Mesothelial cell of epicardium (in vitro differentiated cells): ENCODE measurements at places on chromosomes 16 and 17.

DNA sequence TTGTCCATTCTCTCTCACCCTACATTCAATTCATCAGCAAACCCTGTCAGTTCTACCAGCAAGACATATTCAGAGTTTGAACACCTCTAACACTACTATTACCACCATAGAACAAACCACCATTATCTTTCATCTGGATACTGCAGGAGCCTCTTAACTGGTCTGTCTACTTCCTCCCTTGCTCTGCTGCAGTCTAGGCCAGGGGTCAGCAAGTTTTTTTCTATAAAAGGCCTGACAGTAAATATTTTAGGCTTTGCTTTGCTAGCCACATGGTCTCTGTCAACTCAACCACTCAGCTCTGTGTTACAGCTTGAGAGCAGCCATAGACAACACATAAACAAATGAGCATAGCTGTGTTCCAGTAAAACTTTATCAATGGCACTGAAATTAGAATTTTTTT is 13.8 kb downstream of the KCTD19 start:
- no peak for DNase-seq

DNA sequence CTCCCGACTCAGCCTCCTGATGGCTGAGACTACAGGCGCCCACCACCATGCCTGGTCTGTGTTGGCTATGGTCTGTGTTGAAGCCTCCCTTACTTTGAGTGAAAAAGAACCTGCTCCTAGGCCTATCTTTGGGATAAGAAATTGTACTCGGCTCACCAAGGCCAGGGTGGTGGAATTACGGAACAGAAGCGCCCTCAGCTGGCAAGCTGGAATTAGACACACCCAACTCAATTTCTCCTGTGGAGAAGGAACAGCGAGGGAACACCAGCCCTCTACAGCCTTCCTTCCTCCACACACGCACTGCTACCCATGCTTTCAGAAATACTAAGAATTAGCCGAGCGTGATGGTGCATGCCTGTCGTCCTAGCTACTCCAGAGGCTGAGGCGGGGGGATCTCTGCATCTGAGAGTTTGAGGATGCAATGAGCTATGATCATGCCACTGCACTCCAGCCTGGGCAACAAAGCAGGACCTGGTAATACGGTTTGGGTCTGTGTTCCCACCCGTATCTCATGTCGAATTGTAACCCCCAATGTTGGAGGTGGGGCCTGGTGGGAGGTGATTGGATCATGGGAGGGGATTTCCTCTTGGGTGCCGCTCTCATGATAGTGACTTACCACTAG is 40.1 kb upstream of the RBBP6 start:
- DNase-seq, result peak; percentile 43

GRCh38 chr16:54649876-54650275 is 280.8 kb upstream of the IRX5 start:
- no peak for DNase-seq

- DNase-seq, result no peak
These were observed 20.6 kb downstream of the VPS53 start for GRCh38 chr17:693791-694638.

- no peak for DNase-seq
These were observed 107.7 kb downstream of the SEC14L1 start for GRCh38 chr17:77248216-77249114.

DNA sequence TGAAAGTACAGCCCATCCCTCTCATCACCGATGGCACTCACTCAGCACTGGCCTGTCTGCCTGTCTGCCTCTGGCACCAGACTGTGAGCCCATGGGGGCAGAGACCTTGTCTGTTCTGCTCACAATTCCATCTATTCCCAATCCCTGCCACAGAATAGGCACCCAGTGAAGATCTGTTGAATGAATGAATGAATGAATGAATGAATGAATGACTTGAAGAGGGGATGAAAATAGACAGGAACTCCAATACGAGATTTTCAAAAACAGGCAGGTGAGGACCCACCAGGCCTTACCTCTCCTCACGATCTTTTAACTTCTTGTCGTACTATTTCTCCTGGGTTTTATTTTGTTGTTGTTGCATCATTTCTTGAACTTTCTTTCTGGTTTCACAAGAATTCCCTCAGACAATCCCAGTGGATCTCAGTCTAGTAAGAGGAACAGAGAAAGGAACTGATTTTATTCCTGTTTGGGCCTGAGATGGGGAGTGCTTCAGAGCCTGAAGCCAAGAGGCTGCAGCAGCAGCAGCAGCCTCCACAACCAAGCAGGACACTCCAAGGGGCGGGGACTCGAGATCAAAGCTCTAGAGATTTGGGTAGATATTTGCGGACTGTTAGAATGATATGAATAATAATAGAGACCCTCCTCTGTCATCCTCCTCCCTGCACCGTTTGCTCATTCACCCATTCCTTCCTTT is 17.7 kb downstream of the KRT9 start:
- DNase-seq, result no peak

GRCh38 chr16:65909310-65910050 is 457.0 kb upstream of the CDH5 start:
- DNase-seq, result no peak

- no peak for DNase-seq
These were observed 594.4 kb downstream of the TOX3 start for GRCh38 chr16:51952500-51952899.

- DNase-seq, result no peak
These were observed 7.4 kb downstream of the NDRG4 start for GRCh38 chr16:58507195-58507962.

- no peak for DNase-seq
These were observed 364.8 kb upstream of the RBFOX1 start for GRCh38 chr16:6967796-6968320.

DNA sequence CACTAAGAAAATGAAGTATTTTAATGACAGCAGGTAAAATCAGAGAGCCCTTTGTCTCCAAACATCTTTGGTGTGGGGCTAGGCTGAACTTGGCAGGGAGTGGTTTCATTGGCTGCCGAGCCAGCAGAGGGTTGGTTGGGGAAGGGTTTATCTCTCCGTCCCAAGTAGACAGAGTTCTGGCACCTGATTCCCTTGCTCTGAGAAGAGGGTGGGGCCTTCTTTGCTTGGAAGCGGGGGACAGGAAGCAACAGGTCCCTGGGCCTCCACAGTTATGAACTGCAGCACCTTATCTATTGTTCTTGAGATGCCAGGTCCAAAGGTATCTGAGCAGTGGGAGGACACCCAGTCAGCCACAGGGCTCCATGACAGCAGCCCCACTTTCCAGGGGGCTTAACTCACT is 12.3 kb upstream of the CDH1 start:
- no peak for DNase-seq

DNA sequence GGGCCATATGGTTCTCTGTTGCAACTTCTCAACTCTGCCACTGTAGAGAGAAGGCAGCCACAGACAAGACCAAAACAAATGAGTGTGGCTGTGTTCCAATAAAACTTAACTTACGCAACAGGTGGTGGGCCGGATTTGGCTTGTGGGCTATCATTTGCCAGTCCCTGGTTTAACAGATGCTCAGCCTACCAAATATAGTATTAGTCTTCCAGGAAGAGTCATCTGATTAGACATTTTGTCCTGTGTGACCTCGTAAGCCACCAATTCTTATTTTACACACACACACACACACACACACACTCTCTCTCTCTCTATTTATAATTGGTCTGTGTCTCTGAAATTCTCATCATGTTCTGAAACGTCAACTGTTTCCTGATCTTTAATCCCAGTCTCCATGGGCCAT is 245.9 kb downstream of the XYLT1 start:
- no peak for DNase-seq

DNA sequence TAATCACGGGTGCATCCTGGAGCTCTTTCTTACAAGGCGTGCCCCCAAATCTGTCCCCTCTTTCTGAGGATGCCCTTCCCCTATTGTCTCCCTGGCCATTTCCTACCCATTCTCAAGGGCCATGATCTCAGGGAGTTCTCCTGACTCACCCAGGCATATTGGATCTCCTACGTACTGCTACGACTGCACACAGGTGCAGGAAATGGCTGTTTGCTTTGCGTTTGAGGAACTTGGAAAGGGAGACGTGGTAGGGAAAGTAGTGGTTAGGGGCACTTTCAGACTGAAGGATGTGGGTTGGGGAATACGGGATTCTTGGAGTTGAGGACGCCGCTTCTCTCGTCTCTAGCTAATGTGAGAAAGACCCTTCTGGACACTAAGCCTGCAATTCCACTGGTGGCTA is 18.7 kb upstream of the MEOX1 start:
- no peak for DNase-seq

GRCh38 chr17:58187675-58188074 is 4.9 kb upstream of the EPX start:
- no peak for DNase-seq

DNA sequence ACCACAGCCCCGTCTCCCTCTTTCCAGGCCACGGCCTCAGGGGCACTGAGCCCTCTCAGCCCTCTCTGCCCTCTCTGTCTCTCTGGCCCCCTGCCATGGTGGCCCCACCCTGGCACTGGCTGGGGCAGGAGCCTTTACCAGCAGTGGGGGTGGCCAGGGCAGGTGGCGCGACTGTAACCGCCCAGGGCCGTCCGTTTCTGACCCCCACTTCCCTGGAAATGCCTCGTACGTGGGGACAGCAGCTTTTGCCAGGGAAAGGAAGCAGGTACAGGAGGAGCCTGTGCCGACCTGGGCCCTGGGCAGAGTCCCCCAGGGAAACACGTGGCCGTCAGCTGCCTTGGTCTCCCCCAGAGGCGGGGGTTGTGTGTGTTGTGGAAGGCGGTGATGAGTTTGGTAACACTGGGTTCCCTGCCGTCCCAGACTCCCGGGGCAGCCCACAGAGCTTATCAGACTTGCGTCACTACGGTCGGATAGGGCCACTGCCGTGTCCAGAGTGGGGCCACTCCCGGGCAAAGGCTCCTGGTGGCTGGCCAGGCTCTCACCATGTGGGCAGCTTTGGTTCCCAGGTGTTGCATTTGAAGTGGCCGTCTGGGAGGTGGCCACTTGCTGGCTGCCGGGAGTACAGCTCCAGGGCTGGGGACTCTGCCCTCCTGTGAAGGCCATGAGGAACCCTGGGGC is 249.3 kb upstream of the CIBAR2 start:
- DNase-seq, result no peak

- DNase-seq, result no peak
These were observed 9.8 kb upstream of the JUP start for GRCh38 chr17:41796121-41796895.

DNA sequence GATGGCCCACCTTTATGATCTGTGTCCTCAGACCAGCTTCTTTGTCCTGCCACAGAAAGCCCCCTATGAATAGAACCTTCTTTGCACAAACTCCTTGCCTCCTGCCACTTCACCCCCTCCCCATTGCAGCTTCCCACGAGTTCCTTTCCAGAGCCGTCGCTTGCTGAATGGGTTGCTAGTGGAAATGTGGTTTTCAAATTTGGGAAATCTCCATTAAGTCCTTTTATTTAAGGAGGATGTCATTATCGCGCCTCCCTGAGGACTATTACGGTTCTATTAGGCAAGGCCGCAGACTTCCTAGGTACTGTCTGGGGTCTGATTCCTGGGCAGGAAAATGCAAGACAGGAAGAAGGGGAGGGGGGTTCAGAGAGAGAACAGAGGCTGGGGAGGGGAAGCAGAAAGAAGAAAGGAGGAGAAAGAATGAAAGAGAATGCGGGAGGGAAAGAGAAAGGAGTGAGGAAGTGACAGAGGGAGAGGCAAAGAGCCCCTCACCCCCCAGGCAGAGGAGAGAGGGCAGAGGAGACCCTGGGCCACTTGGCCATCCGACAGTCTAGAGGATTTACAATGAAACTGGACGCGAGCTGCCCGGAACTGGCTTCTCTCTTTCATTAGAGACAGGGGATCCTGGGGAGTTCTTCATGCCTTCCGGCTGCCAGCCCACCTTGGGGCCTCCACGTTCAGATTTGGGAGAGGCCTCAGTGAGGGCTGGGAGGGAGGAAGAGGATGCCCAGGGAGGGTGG is 31.7 kb upstream of the ETV4 start:
- DNase-seq, result no peak
